ENCODE measurements at places on chromosomes 12 and 14.
A peak's percentile ranks its signal among the peaks of the same experiment; 100 is the strongest.

DNA sequence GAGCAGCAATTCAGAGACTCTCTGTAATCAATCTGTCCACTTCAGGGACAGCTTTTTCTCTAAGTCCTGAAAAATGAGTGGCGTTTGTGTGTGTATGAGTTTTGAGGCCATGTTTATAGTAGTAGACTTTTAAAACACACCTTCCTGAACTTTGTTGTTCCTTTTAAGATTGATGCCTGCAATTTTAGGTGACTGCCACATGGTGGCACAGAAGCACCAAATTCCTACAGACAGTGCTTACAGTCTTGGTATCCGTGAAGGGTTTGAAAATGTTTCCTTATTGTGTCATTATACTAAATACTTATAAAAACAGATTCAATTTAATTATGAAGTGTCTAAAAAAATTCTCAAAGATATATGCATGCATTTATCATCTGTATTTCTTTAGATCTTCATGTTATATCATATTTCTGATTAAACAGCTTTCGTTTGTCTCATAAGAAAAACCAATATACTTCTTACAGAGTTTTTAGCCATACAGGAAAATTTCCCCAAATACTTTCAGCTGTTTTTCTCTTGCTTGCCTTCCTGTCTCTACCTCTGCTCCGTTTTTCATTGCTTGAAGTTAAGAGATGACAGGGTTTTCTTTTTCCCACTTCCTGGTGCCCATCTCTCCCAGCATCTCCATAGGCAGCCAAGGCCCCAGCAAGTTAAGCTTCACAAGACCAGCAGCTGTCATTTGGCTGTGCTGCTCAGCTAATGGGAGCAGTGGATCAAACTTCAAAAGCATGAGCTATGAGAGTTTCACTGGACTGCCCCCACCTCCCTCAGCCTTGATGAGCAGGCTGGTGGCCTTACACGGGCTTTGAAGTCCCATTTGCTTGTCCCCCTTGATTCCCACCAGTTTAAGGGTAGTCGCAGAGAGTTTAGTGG lies 259.6 kb downstream of the AKAP6 start:
- peak; percentile 42 for DNase-seq

GRCh38 chr14:20626274-20626673 lies 15.2 kb downstream of the OR6S1 start:
- no peak for DNase-seq

- DNase-seq = no peak
Observed at GRCh38 chr12:111212814-111213456, 156.0 kb downstream of the PHETA1 start.

DNA sequence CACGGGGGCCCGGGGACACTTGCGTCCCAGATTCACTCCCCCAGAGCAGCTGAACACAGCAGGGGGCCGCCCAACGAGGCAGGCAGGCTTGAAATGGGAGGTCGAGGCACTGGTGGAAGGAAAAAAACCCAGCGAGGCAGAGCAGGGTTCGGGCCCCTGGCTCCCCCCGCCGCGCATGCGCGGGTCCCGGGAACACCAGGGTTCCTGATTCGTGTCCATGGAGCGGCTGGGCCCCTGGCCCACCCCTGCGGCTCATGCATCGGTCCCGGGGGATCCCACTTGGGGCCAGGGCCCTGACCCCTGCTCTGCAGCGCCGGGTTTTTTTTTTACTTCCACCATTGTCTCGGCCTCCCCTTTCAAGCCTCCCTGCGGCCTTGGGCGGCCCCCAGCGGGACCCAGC lies 321.5 kb downstream of the ALG10 start:
- DNase-seq = no peak

- DNase-seq = no peak
Observed at GRCh38 chr12:44930972-44931600, 55.0 kb upstream of the NELL2 start.

- peak; percentile 5 for DNase-seq
Observed at GRCh38 chr14:21384494-21384851, 654 bp upstream of the SUPT16H start.

- DNase-seq = no peak
Observed at GRCh38 chr12:29082522-29082921, 66.6 kb upstream of the FAR2 start.

DNA sequence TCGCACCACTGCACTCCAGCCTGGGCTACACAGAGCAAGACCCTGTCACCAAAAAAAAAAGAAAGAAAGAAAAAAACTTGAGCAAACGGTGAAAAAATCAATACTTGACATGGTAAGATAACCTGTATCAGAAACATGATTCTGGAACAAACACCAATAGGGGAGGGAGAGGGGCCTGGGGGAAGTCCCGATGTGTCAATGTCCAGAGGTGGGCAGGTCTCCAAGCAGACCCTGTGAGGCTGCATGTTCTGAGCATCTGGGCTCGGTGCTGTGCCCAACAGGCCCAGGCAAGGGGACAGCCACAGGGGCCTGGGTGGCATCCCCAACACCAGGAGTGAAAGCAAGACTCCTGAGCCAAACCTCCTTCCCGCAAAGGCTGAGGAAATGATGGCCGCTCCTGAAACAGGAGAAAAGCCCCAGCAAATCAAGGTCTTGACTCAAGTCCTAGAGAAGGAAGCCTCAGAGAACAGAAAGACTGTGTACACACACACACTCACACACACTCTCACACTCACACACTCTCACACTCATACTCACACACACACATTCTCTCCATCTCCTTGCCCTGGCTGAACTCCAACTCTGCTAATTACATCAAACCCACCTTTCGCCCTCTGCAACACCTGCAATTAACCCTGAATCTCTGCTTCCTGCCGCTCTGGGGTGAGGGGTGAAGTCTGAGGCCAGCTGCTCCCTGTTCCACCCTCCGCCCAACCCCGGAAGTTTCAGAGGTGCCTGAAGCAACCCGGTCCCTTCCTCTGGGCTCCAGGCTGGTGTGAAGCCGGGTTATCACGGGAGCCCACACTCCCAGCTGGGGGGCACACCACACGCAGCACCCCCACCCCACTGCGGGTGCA lies 20.4 kb downstream of the CCDC88C start:
- no peak for DNase-seq

GRCh38 chr14:38391334-38391733 lies 135.4 kb upstream of the CLEC14A start:
- DNase-seq = no peak

GRCh38 chr12:94175763-94176668 lies 27.6 kb downstream of the PLXNC1 start:
- no peak for DNase-seq

- DNase-seq = no peak
Observed at GRCh38 chr14:25062022-25062321, 12.0 kb upstream of the STXBP6 start.

DNA sequence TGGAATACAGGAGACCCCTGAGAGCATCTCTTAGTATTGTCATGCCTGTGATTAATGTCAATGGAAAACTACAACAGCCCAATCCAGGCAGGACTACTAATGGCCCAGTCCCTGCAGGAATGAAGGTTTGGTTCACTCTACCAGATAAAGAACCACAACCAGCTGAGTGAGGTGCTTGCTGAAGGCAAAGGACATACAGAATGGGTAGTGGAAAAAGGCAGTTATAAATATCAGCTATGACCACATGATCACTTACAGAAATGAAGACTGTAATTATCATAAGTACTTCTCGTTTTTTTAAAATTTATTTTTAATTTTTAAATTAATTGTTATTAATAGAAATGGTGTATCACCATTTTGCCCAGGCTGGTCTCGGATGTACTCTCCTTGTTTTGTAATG lies 17.2 kb upstream of the LPCAT3 start:
- no peak for DNase-seq

DNA sequence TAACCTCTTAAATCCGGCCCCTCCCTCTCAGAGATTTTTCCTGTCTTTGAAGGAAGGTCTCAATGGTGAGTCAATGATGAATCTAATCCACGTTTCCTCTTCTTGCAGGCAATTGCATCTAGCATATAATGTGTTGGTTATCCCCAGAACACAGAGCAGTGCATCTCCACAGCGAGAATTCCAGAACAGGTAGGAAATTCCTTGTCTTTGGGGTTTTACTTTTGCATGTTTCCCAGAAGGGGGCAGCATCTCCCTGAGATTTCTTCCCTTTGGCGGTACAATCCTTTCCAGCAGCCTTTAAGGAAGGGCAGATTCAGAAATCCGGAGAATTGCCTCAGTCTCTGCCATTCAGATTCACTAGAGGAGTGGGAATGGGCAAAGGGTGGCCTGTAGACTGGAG lies 128.0 kb downstream of the KCNA5 start:
- DNase-seq = no peak

GRCh38 chr14:68144051-68144681 lies 324.6 kb downstream of the RAD51B start:
- no peak for DNase-seq

DNA sequence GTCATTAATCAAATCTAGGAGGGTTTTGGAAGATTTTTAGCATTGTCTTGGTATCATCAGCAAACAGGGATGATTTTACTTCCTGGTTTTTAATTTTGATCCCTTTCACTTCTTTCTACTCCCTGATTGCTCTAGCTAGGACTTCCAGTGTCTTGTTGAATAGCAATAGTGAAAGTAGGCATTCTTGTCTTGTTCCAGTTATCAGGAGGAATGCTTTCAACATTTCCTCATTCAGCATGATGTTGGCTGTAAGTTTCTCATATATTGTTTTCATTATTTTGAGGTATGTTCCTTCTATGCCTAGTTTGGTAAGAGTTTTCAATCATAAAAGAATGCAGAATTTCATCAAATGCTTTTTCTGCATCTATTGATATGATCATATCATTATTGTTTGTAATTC lies 244.2 kb upstream of the CLEC14A start:
- DNase-seq = no peak

GRCh38 chr12:101563212-101563611 lies 31.6 kb upstream of the MYBPC1 start:
- no peak for DNase-seq

DNA sequence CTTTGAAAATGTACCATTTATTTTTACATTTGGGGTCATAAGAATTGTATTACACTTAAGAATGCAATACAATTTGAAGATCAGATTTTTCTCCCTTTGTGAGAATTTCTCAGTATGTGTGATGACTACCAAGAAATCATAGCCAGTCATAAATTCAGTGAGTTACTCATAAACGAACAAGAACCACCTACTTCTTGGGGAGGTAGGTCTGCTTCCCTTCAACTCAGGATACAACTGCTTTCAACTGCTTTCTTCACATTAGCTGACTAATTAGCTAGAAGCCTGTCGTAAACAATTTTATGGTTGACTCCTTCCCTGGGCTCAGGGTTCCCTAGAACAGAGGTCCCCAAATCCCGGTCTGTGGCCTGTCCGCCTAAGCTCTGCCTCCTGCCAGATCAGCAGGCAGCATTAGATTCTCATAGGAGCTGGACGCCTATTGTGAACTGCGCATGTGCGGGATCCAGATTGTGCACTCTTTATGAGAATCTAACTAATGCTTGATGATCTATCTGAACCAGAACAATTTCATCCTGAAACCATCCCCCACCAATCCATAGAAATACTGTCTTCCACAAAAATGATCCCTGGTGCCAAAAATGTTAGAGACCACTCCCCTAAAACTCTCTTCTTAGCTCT lies 3.7 kb downstream of the ANG start:
- no peak for DNase-seq

DNA sequence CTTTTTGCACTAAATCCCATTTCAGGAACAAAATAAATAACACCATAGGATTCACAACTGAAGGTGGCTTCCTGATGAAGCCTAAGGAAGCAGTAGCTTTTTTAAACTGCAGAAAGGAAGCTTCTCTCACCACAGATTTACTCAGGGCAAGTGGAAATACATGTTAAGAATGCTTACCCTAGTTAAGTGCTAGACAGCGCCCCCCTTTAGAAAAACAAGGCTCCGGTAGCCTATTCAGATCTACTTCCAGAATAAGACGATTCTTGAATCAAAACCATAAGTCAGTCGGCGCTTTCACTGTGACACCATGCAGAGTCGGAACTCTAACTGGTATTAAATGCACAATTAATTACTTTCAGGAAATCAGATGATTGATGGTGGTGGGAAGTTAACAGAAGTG lies 41.9 kb downstream of the E2F7 start:
- DNase-seq = no peak

- DNase-seq = no peak
Observed at GRCh38 chr14:45253754-45254310, 830 bp upstream of the MIS18BP1 start.

GRCh38 chr12:15278816-15279658 lies 43.3 kb upstream of the PTPRO start:
- no peak for DNase-seq

GRCh38 chr14:106850913-106851825 lies 1324.8 kb downstream of the TMEM121 start:
- DNase-seq = no peak

DNA sequence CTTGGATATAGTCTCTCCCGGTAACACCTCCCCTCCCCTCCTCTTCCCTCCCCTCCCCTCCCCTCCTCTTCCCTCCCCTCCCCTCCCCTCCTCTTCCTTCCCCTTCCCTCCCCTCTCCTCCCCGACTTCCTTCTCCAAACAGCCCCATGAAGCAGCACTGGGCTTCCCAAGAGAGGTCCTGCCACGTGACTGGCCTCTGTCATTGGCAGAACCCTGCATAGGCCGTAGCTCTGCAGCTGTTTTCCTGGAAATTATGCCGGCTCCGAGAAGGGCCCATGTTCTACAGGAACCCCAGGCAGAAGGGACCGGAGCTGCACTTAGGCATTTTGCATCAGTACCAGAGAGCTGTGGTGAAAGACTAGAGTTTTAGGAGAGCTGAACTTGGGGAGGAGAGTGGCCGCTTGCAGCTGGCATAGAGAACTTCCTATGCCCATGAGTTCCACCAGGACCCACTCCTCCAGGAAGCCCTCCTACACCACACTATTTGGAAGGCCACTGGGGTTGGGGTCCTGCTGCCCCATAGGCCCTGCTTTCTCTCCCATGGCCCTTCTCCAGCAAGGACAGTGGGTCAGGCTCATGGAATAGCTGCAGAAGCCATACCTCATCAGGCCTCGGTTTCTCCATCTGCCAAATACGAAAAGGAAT lies 5.1 kb upstream of the TNFAIP2 start:
- DNase-seq = no peak

DNA sequence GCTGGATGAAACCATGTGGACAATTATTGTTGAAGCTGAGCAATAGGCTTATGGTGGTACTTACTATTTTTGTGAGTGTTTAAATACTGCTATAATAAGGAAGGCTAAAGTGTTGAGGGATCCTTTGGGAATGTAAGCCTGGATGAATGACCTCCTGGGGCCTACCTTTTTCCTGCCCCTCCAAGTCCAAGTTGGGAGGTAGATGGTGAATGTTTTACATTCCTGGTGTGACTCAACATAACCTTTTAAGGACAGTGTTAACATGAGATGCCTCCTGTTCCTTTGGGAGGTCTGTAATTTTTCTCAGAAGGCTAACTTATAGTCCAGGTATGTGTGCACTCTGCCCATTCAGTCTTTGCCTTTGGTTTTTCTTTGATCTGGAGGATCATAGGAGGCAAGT lies 315.9 kb downstream of the NRXN3 start:
- no peak for DNase-seq

- DNase-seq = no peak
Observed at GRCh38 chr12:112617153-112617505, 174.4 kb upstream of the RPH3A start.

DNA sequence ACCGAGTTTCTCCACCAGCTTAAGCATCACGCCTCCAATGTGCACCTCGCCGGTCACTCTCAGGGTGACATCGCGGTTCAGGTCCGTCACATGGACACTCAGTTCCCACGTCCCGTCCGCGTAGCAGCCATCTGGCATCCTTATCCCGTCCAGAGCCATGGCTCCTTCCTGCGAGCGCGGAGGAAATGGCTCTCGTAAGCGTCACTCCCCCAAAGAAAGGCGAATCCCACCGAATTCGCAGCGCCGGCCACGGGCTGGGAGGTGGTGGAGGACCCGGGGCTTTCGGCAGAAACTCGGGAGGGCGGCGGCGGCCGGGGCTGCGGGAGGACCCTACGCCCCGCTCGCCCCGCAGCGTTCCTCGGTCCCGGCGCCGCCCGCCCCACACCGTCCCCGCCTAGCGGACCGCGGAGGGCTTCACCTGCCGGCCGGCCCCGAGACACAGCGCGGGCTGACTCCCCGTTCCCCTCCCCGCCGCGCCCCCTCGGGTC lies 396 bp downstream of the FERMT2 start:
- no peak for DNase-seq

Data from GM12864 (cell line).